ENCODE measurements at places on chromosomes 11 and 22.

DNA sequence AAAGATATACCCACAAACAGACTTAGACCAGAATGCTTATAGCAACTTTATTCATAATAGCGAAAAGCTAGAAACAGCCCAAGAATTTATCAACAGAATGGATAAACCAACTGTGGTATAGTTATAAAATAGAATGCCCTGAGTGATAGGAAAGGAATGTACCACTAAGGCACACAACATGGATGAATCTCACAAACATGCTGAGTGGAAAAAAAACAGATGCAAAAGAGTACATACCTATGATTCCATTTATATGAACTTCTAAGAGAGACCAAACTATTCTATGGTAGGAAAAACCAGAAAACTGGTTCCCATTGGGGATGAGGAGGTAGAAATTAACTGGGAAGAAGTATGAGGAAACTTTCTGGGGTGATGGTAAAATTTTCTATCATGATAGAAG is 40.4 kb upstream of the GRIK4 start:
- DNase-seq: no peak

DNA sequence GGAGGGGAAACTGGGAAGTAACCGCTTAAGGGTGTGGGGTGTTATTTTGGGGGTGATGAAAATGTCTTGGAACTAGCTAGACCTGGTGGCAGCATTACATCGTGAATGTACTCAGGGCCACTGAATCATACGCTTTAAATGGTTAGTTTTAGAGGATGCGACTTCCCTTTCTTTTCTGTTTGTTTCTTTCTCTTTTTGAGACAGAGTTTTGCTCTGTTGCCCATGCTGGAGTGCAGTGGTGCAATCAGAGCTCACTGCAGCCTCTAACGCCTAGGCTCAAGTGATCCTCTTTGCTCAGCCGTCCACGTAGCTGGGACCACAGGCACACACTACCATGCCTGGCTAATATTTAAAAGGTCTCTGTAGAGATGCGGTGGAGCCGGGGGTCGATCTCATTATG is 5.6 kb upstream of the MIAT start:
- no peak for DNase-seq

GRCh38 chr11:112128483-112129121 is 35.3 kb downstream of the IL18 start:
- DNase-seq: no peak

GRCh38 chr11:18575361-18575760 is 13.2 kb downstream of the UEVLD start:
- no peak for DNase-seq

DNA sequence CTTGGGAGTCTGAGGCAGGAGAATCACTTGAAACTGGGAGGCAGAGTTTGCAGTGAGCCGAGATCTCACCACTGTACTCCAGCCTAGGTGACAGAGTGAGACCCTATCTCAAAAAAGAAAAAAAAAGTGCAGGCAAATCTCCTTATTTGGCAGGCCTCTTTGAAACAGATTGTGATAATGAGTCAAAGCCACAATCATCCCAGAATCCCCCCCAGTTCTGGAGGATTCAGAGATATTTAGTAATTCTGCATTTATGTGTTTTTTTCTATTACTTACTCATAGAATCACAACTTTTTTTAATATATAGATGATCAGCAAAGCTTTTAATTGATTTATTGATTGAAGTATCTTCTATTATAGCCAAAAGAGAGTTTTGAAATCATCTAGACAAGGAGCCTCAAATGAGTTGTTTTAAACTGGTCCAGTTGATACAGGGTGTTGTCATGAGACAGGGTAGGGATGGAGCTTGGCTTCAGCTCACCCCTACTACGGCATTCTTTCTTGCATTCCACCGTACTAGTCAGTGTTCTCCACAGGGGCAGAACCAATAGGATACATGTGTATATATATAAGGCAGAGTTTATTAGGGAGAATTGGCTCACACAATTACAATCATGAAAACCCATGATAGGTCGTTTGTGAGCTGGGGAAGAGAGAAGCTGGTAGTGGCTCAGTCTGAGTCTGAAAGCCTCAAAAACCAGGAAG is 39.3 kb upstream of the SORL1 start:
- DNase-seq: no peak

DNA sequence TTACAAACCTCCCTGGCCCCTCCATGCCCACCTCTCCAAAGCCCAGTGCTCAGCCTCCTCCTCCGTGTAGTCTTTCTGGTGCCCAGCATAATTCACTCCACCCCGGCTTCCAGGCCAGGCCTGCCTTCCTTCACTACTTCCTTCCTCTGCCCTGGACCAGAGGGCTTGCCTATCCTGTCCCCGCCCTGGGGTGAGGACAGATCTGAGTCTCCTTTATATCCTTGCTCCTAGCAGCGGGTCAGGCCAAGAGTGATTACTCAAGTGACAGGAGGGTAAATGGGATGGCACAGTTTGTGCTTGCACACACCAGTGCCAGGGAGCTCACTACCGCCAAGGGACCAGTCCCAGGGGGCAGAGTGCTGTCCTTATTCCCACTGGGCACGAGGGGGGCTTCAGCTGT is 48.0 kb downstream of the SCUBE1 start:
- DNase-seq: no peak

DNA sequence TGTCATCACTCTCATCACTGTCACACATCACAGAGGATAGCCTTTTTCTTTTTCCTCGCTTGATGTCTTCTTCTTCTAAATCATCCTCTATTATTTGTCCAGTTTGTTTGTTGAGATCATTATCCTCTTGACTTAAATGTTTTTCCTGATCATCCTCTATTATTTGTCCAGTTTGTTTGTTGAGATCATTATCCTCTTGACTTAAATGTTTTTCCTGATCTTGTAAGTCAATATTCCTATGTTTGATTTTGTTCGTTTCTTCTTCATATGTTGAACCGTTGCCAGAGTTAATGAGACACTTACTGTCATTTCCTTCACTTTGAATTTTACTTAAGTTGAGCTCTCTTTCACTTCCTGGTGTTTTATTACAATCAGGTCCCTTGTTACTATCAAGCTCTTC is 5.6 kb downstream of the CCDC82 start:
- no peak for DNase-seq

DNA sequence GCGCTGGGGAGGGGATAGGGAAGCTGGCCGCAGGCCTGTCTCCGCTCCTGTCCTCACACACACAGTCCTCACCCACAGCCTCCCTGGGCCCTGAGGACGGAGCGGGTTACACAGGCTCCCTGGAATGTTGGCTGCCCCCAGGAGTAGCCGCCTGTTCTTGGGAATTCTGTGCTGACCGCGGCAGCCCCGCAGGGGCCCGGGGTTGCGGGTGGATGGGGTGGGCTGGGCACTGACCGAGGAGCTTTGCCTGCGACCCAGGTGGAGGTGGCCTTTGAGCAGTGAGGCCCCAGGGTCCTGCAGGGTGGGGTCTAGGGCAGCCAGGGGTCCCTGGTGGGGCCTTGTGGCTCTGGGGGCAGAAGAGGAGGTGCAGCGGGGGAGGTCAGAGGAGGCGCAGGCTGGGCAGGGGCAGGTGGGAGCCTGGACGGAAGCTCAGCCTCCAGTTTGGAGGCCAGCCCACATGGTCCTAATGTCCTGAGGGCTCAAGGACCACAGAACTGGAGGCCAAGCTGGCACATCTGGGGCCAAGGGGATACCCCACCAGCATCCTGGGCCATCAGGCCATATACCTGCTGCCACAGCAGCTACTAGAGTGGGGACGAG is 6.6 kb upstream of the MRGPRG start:
- no peak for DNase-seq

DNA sequence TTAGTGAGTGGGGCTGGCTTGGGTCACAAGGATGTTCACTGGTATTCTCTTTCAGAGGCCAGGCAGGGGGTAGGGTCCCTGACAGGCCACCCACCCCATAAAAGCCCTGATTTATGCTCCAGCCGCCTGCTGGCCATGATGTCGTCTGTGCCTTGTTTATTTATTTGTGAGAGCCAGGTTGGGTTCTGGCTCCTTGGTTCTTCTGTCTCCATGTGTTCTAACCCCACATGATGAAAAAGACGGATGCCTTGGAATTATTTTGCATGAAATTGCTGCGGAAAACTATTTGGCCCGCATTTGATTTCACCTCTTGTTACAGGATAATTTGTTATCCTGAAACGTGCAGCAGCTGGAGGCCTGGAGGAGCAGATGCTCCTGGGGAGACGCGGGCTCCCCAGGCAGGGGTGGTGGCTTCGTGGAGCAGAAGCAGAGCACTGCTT is 46.3 kb upstream of the WNT11 start:
- DNase-seq: no peak

- no peak for DNase-seq
Measured at GRCh38 chr22:38837414-38837928, 6.4 kb downstream of the NPTXR start.

DNA sequence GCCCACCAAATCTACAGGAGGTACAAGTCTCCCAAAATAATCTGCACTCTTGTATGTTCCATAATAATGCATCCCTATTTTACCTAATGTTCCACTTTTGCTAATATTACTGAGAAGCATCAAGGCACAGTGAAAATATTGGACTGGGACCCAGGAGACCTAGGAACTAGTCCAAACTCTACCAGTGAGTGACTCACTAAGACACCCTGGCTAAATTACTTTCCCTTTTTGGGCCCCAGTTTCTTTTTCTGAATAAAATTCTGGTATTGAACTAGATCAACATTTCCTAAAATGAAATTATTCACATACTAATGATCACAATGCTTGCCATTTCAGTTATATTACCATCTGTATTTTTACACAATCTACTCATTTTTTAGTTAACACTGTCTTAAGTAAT is 19.6 kb downstream of the THAP12 start:
- DNase-seq: no peak

DNA sequence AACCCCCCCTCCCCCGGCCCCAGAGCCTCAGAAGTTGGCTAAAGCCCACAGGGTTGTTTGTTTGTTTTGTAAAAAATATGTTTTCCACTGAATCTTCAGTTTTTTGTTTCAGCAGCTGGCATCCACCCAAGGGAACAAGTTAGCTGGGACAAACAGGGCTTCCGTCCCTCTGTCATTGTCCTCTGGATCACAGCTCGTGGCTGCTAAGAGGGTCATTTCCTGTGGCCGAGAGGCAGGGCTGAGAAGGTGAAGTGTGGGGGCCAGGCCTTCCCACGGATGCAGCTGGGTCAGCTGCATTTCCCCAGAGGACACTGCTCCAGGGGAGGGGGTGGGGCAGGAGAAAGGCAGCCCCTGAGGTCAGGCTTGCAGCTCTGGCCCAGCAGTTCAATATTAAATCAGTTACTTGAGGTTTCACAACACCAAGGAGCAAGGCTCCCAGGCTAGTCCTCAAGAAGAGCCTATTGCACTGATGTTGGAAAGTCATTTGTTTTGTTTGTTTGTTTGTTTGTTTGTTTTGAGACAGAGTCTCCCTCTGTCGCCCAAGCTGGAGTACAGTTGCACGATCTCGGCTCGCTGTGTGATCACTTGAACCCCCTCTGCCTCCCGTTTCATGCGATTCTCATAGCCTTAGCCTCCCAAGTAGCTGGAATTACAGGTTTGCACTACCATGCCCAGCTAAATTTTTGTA is 34.4 kb upstream of the SMTN start:
- DNase-seq: no peak

GRCh38 chr11:74673693-74674360 is 57.4 kb downstream of the CHRDL2 start:
- DNase-seq: no peak

DNA sequence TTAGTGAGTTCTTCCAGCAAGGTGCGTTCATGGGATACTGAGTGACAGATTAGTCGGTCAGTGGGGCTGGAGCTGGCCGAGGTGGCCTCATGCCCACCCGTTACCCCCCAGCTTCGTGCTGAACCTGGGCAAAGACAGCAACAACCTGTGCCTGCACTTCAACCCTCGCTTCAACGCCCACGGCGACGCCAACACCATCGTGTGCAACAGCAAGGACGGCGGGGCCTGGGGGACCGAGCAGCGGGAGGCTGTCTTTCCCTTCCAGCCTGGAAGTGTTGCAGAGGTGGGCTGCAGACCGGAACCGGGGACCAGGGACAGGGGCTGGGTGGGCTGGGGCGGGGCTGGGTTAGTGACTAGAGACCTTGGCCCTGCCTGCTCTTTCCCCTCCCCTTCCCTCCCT is 2.9 kb downstream of the LGALS1 start:
- no peak for DNase-seq

GRCh38 chr11:125916683-125917347 is 12.5 kb downstream of the DDX25 start:
- no peak for DNase-seq

DNA sequence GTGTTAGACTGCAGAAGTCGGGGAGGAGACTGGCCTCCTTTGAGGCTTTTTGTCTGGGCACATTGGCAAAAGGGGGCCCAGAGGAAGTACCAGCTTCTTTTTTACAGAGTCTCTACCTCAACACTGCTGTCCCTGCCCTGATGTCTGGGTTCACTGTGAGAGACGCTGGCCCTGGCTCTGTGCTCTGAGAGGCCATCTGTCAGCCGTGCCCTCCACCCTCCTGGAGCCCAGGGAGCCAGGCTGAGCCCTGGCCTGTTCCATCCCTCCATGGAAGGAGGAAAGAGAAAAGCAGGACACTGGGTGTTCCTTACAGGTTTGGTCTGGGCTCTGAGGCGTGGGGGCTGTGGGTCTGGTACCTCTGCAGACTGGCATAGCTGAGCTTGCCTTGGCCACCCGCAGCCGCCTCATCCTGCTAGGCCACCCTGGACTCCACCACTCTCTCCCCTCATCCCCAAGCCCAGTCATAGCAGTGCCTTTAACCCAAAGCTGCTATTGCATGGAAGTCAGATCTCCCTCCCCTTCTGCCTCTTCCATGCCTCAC is 105.5 kb upstream of the PARVA start:
- no peak for DNase-seq

DNA sequence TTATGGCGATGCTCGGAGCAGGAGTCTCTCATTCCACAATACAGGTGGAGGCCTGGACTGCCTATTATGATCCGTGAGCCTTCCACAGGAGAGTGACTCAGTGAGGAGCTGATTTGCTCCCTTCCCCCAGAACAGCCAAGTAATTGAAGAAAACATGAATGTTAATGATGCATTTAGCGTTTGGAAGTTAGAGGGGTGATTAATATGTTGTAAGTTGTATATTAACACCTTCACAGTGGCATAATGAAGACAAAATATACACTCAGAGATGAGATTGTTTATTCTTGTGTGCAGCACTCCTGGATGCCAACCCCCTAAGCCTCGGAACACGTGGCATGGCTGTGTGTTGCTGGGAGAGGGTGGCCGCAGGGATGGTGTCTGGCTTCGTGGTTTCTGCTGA is 98.6 kb downstream of the GRIK4 start:
- no peak for DNase-seq

DNA sequence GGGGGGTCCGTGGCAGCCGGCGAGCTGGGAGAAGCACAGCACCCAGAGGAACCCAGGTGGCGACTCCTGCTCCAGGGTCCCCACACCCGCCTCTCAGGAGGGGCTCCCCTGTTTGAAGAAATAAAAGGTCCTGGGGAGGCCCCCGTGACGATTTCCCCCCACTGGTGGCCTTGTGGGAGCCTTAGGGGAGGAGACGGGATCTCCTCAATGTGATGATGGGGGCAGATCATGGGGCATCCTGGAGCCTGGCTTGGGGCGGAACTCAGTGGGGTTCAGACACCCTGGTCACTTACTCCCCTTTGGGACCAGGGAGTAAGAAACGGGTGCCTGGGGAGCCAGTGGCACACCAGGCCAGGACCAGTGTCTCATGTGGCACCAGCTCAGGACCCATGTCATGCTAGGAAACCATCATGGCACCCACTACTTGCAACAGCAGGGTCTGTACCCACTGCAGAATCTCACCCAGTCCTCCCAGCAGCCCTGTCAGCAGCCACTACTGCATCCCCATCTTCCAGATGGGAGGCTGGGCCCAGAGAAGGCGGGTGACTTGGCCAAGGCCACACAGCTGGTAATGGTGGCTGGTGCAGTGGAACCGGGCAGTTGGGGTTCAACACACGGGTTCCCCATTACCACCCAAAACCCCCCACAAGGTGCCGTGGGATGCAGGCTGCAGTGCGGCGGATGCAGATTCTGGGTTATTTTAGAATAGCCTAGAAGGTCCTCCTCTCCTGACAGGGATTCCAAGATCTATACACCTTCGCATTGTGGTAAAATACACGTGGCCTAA is 130.7 kb downstream of the CTTN start:
- DNase-seq: no peak

Data from germinal center (tissue), 1 donor.